ENCODE measurements at places on chromosomes 11 and 22. TPM values are rescaled to one million over a fixed set of nuclear protein-coding genes. Genes with fewer than 3 reads are reported as not detected.
A peak's percentile ranks its signal among the peaks of the same experiment; 100 is the strongest.

Gene CHADL
- 5.6 TPM for total RNA-seq

Gene LRFN4
- total RNA-seq = 24.7 TPM

DNA sequence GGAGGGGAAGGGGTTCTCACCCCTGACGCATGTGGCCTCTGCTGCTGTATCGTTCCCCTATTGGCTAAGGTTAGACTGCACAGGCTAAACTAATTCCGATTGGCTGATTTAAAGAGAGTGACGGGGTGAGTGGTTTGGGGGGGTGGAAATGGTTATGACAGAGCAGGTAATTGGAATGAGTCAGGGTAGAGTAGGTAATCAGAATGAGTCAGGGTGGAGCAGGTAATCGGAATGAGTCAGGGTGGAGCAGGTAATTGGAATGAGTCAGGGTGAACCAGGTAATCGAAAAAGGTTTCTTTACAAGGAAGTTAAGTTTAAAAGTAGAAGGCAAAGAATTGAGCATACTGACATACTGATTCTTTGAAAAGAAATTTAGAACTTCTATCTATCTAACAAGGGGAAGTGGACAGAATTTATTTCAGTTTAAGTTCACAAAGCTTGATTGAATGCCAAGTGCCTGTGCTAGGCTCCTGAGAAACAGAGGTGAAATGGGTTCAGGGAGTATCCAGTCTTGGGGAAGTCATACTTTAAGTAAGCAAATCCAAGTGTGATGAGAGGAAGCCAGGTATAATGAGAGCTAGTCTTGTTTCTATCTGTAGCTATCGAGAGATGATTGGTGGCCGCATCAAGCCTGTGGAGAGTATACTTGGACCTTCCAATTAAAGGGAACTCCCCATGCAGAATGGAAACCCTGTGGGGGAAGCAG lies 58.0 kb downstream of the C11orf91 start:
- no peak for DNase-seq

DNA sequence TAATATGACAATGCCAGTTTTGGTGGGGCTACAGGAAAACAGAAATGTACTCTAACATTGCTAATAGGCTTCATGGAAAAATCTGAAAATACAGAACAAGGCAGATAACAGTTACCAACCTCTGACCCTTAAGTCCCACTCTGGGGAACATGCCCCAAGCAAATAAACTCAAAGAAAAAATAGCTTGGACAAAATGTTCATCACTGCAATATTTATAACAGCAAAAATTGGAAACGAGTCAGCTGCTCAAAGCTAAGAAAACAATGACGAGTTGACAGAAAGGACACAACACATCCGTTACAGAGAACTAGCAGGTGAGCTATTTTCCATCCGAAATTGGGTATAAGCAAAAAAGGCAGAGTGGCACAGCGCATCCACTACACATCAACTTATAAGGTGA lies 70.5 kb downstream of the PACSIN2 start:
- DNase-seq = no peak

DNA sequence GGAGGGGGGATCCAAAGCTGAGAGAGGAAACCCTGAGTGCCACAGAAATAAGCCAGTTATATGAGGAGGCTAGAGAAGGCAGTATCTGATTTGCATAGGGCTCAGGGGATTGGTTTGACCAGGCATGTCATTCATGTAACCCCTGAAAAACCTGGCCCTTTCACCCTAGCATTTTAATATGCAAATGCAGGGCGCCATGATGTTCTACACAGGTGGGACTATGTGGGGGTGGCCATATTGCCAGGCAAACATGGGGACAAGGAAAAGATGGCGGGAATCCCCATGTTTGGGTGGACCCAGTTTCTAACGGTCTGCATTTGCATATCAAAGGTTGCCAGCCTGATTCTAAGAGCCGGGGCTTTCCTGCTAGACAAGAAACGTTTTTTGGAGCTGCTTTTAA lies 27.2 kb downstream of the CSF2RB start:
- DNase-seq = peak; percentile 34

GRCh38 chr11:125192717-125193415 lies 28.3 kb downstream of the PKNOX2 start:
- DNase-seq = no peak

DNA sequence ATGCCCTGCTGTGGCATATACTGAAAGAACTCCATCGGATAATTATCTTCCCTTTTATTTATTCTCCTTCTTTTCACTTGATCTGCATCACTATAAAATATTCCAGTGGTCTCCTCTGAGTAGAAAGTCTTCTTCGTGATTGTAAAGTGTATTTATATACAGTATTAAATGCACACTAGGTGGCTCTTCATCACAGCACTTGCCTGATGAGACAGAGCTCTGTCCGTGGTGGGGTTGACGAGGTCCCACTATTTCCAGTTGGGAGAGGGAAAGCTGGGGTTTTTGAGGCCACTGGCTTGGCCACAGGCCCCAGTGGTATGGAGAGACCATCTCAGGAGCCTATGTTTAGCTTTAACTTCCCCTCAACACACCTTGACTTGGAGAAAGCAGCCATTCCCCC lies 31.6 kb upstream of the ZBTB16 start:
- no peak for DNase-seq

GRCh38 chr11:123511037-123511870 lies 81.2 kb downstream of the GRAMD1B start:
- DNase-seq = peak; percentile 81

GRCh38 chr11:105489446-105489845 lies 120.4 kb upstream of the GRIA4 start:
- no peak for DNase-seq

Measured in transverse colon (tissue), 4 donors.